ENCODE measurements at places on chromosomes 1 and 21. TPM values are rescaled to one million over a fixed set of nuclear protein-coding genes. Genes with fewer than 3 reads are reported as not detected.

- no peak for DNase-seq
Measured at GRCh38 chr1:110227774-110228173, 17.7 kb downstream of the KCNC4 start.

- no peak for DNase-seq
Measured at GRCh38 chr1:208272713-208273112, 28.5 kb upstream of the PLXNA2 start.

- DNase-seq = no peak
Measured at GRCh38 chr1:116340506-116341231, 32.4 kb upstream of the ATP1A1 start.

The NIT1 gene
- 14.1 TPM for total RNA-seq

Measured in MG63 (cell line).